Kidney tubule cell (primary cell): ENCODE measurements at places on chromosomes 1 and 21.

- no peak for DNase-seq
Observed at GRCh38 chr21:37568916-37569315, 202.3 kb downstream of the DYRK1A start.

GRCh38 chr1:234734869-234735268 is 124.9 kb upstream of the IRF2BP2 start:
- DNase-seq, result no peak

DNA sequence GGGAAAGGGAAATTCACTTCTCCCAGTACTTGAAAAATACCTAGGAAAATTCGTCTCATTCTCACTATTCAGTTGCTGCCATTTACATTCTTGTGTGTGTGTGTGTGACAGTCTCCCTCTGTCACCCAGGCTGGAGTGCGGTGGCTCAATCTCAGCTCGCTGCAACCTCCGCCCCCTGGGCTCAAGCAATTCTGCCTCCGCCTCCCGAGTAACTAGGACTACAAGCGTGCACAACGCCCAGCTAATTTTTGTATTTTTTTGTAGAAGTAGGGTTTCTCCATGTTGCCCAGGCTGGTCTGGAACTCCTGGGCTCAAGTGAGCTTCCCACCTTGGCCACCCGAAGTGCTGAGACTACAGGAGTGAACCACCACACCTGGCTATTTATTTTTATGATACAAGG is 1.2 kb downstream of the SNAPIN start:
- no peak for DNase-seq

GRCh38 chr21:18601146-18601545 is 197.6 kb upstream of the TMPRSS15 start:
- DNase-seq, result no peak

- DNase-seq, result peak; percentile 82
Observed at GRCh38 chr1:7770997-7771822, at the start of gene VAMP3. TSS of gene VAMP3 (plus strand) at chr1:7771296. CDS start at chr1:7771384, 88 bp downstream.

GRCh38 chr1:231357187-231357772 is 19.2 kb downstream of the SPRTN start:
- DNase-seq, result no peak

DNA sequence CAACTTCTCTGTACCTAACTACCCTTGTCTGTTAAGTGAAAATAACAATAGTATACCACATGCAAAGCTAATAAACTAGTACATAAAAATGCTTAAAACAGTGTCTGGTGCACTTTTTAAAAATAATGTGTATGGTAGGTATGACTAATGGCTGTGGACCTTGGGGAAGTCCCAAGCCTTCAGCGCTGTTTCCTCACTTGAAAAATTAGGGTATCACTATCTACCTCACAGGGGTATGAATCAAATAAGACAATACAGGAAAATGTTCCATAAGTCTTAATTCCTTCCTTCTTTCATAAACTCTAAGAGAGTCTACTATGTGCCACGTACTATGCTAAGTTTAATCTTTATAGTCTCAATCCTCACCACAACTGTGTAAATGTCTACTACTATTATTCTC is 32.0 kb downstream of the EGLN1 start:
- peak; percentile 64 for DNase-seq

- no peak for DNase-seq
Observed at GRCh38 chr21:33836408-33836807, 79.2 kb downstream of the ATP5PO start.

DNA sequence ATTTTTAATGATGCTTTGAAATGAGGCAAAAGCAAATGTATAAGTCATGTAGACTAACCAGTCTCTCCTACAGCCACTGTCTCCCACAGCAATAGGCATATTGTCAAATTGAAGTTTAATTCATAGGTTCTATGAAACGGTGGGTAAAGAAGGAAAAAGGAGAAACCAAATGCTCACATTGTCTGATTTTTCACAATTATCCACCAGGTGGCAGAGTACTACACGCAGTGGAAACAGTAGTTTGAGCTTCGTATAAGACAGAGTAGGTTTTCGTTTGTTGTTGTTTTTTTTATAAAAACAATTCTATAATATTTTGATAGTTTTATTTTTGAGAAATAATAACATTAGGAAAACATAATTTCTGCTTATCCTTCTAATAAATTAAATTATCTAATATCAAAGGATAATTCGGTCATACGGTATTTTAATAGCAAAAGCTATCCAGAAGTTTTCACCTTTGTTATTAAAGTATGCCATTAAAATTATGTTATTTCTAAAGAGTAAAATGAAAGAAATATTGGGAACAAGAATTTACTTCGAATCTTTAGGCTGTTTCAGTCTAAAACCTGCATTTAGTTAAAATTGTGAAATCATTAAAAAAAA is 39.1 kb downstream of the TYW3 start:
- peak; percentile 50 for DNase-seq

DNA sequence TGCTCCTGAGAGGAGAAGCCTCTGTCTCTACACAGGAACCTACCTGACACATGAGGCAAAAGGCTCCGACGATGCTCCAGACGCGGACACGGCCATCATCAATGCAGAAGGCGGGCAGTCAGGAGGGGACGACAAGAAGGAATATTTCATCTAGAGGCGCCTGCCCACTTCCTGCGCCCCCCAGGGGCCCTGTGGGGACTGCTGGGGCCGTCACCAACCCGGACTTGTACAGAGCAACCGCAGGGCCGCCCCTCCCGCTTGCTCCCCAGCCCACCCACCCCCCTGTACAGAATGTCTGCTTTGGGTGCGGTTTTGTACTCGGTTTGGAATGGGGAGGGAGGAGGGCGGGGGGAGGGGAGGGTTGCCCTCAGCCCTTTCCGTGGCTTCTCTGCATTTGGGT is 3.9 kb upstream of the ACKR1 start:
- DNase-seq, result no peak

DNA sequence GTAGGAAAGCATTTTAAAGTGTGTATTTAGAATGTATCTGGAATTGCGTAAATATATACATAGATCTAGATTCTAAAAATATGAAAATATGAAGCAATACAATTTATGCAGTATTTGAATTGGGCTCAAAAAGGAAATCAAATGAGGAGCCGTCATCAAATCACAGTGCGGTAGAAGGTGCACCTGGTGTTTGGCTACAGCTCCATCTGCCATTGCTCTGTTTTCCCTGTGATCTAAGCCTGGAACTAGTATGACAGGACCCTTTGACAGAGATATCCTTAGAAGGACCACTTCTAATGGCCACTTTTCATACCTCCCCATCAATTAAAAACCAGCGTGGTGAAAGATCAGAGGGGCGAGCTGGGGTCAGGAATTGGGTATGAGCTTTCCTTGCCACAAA is 202.6 kb downstream of the NFIA start:
- DNase-seq, result no peak

DNA sequence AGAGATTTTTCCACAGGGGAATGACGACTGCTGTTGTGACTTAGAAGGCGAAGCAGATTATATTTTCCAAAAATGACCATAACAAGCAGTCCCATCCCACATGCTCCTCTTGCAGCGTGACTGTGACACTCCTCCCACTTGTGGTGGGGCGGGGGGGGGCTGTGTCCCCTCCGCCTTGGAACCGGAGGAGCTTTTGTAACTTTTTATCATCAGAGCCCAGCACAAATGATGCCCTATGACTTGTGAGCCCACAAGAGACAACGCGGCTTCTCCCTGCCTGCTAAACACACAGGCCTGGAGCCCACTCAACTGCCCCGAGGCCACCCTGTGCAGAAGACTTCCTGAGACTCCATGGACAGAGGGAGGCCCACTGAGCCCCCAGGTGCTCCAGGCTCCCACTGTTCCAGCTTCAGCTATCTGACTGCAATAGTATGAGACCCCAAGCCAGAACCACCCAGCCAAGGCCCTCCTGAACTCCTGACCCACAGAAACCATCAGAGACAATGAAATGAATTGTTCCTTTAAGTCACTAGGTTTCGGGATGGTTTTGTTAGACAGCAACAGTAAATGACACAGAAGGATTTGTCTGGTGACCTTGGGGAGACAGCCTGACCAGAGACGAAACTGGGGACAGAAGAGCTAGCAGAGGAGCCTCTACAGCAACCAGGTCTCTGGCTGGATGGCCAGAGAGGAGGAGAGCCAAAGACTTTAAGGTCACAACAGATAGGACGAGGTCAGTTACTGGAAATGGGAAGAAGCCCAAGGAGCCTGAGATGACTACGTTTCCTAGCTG is 58.8 kb downstream of the CAPZB start:
- DNase-seq, result no peak

- DNase-seq, result peak; percentile 11
Observed at GRCh38 chr1:97350662-97351061, 570.2 kb downstream of the DPYD start.

- no peak for DNase-seq
Observed at GRCh38 chr1:115413621-115414020, 75.6 kb upstream of the NGF start.

DNA sequence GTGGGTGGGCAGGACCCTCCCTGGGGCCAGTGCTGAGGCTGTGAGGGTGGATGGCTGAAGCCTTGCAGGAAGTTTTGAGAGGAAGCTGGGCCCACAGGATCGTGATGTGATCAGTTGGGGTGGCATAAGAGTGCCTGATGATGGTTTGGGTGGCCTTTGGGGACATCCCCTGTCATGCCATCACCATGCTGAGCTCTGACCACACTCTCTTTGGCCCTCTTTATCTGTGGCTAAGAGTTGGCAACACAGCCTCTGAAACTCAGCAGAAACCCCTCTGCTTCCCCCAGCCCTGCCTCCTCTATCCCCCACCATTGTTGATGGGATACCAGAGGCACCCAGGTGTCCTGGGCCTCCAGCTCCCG is 19.8 kb downstream of the MIIP start:
- DNase-seq, result no peak

DNA sequence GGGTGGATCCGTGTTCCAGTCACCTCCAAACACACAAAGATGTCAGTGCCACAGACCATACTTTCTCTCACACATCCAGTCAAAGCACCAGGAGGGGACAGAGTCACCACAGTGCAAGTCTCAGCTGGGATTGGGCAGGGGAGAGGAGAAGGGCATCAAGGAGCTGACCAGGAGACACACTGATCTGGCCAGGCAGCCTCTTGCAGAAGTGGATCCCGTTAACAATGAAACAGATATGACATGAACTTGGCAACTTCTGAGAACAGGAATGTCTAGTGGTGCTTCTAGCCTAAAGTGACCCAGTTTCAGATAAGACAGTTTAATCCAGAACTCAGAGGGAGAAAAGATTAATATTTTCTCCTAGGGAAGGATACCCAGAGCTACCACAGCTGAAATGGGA is 71.0 kb downstream of the HIVEP3 start:
- no peak for DNase-seq

DNA sequence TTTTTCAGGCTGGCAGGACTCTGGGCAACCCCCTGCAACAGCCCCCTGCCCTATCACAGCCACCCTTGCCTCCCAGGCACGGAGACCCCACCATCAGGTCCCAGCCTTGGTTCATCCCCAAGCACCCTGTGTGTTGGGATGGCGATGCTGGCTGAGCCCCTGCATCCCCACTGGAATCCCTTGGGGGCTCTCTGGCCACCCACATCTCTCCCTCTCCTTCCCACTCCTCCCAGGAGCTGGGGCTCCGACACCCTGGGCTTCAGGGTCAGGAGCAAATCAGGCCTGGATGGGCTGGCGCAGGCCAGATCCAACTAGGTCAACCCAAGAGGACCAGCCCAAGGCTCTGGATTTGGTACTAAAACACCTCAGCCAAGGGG is 25.9 kb downstream of the COL6A1 start:
- no peak for DNase-seq

DNA sequence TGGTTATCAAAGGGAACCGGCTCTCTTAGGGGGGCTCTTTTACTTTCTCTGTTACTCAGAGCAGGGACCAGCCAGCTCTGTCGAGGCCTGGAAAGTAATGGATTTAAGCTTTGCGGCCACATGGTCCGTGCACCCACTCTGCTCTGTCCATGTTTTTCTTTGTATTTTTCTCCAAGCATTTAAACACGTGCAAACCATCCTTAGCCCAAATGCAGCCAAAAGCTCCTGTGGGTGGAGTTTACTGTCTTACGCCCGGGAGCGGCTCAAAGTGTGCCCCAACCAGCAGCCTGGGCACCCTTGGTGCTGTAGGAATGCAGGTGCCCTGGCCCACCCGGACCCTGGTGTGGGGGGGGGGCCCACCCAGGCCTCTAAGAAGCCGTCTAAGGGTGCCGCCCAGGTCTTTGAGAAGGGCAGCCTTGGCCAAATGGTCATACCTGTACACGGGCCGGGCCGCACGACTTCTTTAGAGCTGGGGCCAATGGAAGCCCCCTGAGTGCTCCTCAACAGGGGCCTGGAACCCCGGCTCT is 29.2 kb upstream of the POFUT2 start:
- DNase-seq, result no peak

- no peak for DNase-seq
Observed at GRCh38 chr1:110243574-110243973, 33.5 kb downstream of the KCNC4 start.

DNA sequence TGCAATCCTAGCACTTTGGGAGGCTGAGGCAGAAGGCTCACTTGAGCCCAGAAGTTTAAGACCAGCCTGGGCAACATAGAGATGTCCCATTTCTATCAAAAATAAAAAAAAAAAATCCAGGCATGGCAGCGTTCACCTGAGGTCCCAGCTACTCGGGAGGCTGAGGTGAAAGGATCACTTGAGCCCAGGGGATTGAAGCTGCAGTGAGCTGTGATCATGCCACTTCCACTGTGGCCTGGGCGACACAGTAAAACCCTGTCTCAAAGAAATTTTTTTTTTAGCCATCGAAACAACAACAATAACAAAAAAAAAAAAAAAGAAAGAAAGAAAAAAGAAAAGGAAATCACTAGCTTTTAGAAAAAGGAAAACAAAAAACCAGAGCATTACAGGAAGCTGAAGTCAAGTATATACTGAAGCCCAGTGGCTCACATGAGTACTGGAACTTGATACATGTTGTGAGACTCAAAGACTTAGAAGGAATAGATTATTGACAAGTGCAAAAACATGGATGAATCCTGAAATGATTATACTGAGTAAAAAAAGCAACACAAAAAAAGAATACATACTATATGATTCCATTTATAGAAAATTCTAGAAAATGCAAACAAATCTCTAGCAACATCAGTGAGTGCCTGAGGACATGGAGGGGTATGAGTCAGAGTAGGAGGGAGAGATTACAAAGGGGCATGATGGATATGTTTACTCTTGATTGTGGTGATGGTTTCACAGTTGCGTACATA is 6.1 kb upstream of the RABGAP1L start:
- DNase-seq, result no peak

DNA sequence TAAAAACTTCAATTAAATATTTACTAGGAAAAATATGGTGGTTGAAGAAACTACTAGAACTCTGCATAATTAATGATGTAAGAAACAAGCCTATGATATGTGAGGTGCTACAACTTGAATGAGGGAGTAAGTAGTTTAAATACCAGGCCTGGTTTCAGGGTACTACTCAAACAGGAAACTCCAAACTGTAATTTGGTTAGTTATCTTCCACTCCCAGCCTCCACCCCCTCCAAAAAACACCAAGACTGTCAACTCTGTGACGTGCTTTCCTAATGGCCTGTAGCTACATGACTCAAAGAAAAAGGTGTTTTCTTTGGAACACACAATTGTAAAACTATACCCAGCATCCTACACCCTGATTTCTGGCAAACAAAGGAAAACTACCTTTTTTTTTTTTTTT is 55.9 kb upstream of the RCC1 start:
- DNase-seq, result no peak

- DNase-seq, result no peak
Observed at GRCh38 chr1:228002792-228003191, 4.0 kb upstream of the WNT3A start.
